ENCODE measurements at places on chromosomes 1 and 21. TPM values are rescaled to one million over a fixed set of nuclear protein-coding genes. Genes with fewer than 3 reads are reported as not detected.
A peak's percentile ranks its signal among the peaks of the same experiment; 100 is the strongest.

DNA sequence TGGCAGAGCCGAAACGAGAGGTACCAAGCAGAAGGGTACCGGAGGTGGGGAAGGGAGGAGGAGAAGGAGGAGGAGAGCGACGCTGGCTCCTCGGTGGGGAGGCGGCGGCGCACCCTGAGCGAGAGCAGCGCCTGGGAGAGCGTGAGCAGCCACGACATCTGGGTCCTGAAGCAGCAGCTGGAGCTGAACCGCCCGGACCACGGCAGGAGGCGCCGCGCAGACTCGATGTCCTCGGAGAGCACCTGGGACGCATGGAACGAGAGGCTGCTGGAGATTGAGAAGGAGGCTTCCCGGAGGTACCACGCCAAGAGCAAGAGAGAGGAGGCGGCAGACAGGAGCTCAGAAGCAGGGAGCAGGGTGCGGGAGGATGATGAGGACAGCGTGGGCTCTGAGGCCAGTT, 32.4 kb downstream of the STYXL2 start:
- no peak for DNase-seq
- H3K27ac ChIP-seq, result no peak overlapping the region
- H3K4me3 ChIP-seq, result no peak overlapping the region
- H3K4me1 ChIP-seq, result peaks cover 6% of the 10 kb centered on the region
- peaks cover 25% of the 10 kb centered on the region for H3K27me3 ChIP-seq
- H3K36me3 ChIP-seq, result no peaks in the 10 kb centered on the region

GON4L gene
- 20.1 TPM for polyA plus RNA-seq

- H3K4me1 ChIP-seq, result no peaks in the 10 kb centered on the region
- no peak for DNase-seq
- no peak overlapping the region for H3K27ac ChIP-seq
- no peak overlapping the region for H3K4me3 ChIP-seq
These were observed 58.1 kb upstream of the ARHGEF16 start for GRCh38 chr1:3396411-3396810.

GRCh38 chr1:32500387-32501209, 35.7 kb downstream of the ZBTB8B start:
- H3K27me3 ChIP-seq, result peaks cover 28% of the 10 kb centered on the region
- H3K4me3 ChIP-seq, result peak overlapping the region; percentile 85
- H3K27ac ChIP-seq, result no peak overlapping the region
- DNase-seq, result no peak

DNA sequence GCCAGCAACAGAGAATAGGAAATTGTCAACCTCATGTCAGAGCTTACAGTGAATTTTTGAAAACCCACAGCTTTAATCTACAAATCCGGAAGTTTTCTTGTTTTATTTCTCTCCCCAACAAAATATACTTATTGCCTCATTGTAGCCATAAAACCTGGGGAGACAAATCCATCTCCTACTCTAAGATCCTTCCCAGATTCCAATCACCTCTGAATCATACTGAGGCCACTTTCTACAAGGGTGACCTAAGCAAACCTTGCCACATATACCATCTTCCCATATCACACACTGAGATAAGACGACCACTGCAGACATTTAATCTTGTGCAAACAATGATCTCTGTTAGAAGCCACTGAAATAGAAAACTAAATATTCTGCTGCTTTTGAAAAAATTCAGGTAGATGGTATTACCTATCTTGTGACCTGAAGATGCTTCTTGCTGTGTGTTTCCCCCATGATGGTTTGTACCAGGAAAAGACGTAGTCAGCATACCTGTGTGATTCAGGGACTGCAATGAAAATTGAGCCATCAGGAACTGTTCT, 171.5 kb upstream of the DUSP10 start:
- H3K36me3 ChIP-seq, result no peaks in the 10 kb centered on the region
- no peaks in the 10 kb centered on the region for H3K4me1 ChIP-seq
- no peak overlapping the region for H3K27ac ChIP-seq

GRCh38 chr21:34582506-34583150, 32.3 kb downstream of the RCAN1 start:
- H3K27me3 ChIP-seq, result no peaks in the 10 kb centered on the region
- H3K36me3 ChIP-seq, result peaks cover 10% of the 10 kb centered on the region
- no peak for DNase-seq
- H3K27ac ChIP-seq, result no peak overlapping the region

DNA sequence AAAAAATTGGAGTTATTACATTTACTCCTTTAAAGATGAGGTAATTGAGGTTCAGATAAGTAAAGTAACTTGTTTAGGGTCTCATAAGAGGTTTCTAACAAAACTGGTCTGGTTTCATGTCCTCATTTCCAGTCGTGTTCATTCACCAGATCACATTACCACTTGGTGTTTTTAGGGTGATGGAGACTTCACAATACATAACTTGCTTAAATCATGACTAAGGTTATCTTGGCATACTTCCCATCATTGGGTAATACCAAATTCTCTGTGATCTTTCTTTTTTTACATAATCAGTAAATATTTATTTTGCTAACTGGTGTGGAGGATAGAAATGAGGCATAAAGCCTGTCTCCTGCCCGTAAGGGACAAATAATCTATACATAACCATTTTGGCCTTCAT, 31.6 kb upstream of the RPTN start:
- no peak for DNase-seq
- H3K36me3 ChIP-seq, result no peaks in the 10 kb centered on the region
- H3K27ac ChIP-seq, result no peak overlapping the region

- H3K27ac ChIP-seq, result no peak overlapping the region
- DNase-seq, result no peak
- peaks cover 14% of the 10 kb centered on the region for H3K27me3 ChIP-seq
- no peaks in the 10 kb centered on the region for H3K36me3 ChIP-seq
These were observed 5.2 kb downstream of the TRNP1 start for GRCh38 chr1:26998429-26999300.

CYB561D1 gene
- polyA plus RNA-seq, result 20.2 TPM

CTSE gene
- polyA plus RNA-seq, result not detected

- H3K27ac ChIP-seq, result no peak overlapping the region
- no peak for DNase-seq
- no peak overlapping the region for H3K4me3 ChIP-seq
- H3K4me1 ChIP-seq, result no peaks in the 10 kb centered on the region
These were observed 39.7 kb downstream of the GLUL start for GRCh38 chr1:182351790-182352364.

- peaks cover 57% of the 10 kb centered on the region for H3K4me1 ChIP-seq
- no peak overlapping the region for H3K27ac ChIP-seq
- H3K4me3 ChIP-seq, result no peak overlapping the region
- DNase-seq, result no peak
- no peaks in the 10 kb centered on the region for H3K36me3 ChIP-seq
These were observed 173.3 kb upstream of the EDN2 start for GRCh38 chr1:41657679-41658295.

DNA sequence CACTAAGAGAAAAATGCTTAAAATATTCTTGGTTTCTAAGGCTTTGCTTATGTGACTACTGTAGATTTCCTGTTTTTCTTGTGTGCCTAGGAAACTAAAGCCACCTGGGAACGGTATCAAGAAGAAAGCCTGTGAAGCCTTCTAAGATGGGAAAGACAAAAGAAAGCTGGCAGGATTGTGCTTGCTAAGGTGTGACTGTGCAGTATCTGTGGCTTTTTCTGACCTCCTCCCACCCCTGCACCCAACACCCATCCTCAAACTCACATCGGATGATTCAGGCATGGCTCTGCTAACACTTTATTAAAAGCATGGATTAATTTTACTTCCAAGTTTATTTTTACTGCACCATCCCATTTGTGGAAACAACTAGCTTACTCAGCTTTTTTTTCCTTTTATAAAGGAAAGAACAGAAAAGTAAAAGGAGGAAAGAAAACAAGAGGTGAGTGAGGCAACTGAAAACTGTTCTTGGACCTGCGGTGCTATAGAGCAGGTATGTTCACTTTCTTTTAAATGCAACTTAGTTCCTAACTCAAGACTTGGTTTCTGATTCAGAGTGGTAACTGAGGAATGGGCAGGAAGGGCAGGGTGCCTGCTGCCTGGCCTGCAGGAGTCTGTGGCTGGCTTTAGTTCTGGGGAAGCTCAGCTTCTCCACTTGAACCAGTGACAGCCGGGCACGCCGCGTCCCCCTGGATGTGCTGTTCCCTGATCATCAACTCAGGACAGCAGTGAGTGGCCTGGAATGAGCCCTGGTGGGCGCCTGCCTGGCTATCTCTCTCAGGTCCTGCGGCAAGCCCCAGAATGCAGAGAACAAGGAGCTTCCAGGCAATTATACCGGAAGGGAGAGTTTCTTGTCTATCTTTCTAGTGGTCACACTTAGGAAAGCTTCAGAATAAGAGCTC, at the start of gene GBP6:
GBP6 (plus strand) TSS at position 422 of the 899 bp plus-strand sequence. CDS start 4,493 bp downstream, outside the sequence.
- H3K27ac ChIP-seq, result no peak within 1 kb of the TSS

- H3K27ac ChIP-seq, result no peak overlapping the region
- H3K36me3 ChIP-seq, result no peaks in the 10 kb centered on the region
- H3K27me3 ChIP-seq, result no peaks in the 10 kb centered on the region
- H3K4me3 ChIP-seq, result no peak overlapping the region
- peak; percentile 38 for DNase-seq
These were observed 112.7 kb downstream of the PRDM2 start for GRCh38 chr1:13812456-13813397.

GRCh38 chr1:61638911-61639605, 85.9 kb downstream of the TM2D1 start:
- no peak for DNase-seq
- peaks cover 14% of the 10 kb centered on the region for H3K4me1 ChIP-seq
- no peaks in the 10 kb centered on the region for H3K36me3 ChIP-seq
- H3K27ac ChIP-seq, result no peak overlapping the region

DNA sequence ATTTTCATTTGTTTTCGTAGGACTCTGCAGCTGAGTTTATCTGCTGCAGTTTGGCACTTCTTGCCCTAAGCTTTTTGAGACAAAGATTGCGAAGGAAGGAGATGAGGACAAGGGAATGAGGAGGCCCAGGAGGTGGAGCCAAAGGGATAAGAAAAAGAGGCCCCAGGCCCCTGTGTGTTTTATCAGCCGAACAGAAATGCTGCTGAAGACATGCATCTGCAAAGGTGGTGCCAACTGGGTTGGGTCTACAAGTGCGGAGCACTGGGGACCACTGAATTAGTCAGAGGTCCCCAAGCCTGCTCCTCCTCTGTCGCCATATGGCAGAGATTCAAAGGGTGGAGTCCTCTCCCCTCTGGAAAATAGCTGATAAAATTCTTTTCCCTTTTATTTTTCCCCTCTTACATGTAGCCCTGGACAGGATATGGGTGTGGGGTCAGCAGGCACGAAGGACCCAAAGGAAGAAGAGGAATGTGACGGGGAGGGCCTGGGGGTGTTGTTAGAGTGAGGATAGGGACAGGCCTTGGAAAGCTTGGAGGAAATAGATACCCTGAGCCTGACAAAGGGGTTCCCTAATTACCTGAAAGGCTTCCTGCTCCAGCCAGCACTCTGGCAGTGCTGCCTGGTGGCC, 2.7 kb downstream of the CD34 start:
- no peak for DNase-seq
- no peak overlapping the region for H3K27ac ChIP-seq
- H3K4me1 ChIP-seq, result peaks cover 23% of the 10 kb centered on the region
- no peaks in the 10 kb centered on the region for H3K36me3 ChIP-seq

DNA sequence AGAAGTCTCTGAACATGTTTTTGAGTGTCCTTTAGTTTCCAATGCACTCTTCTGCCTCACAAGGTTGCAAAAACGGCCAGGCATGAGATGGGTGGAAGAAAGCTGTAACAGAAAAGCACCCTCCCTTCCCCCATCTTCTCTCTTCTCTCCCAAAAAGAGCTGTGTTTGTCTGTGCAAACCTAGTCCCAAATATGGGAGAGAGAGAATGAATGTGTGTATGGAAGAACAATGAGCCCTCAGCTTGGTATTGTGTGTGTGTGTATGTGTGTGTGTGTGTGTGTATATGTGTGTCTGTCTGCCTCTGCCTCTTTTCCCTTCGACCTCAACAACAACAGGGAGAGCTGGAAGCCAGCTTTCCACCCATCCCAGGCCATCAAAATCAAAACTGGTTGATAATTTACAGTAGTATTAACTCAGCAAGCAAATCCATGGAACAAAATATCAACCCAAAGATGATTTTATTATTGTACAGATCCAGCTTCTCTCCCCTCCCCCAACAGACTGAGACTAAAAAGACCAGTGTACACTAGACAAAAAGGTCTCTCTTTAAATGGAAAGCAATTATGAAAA, 1.8 kb downstream of the RERE start:
- H3K4me1 ChIP-seq, result peaks cover 52% of the 10 kb centered on the region
- H3K27me3 ChIP-seq, result no peaks in the 10 kb centered on the region
- H3K27ac ChIP-seq, result peak overlapping the region; percentile 95

DNA sequence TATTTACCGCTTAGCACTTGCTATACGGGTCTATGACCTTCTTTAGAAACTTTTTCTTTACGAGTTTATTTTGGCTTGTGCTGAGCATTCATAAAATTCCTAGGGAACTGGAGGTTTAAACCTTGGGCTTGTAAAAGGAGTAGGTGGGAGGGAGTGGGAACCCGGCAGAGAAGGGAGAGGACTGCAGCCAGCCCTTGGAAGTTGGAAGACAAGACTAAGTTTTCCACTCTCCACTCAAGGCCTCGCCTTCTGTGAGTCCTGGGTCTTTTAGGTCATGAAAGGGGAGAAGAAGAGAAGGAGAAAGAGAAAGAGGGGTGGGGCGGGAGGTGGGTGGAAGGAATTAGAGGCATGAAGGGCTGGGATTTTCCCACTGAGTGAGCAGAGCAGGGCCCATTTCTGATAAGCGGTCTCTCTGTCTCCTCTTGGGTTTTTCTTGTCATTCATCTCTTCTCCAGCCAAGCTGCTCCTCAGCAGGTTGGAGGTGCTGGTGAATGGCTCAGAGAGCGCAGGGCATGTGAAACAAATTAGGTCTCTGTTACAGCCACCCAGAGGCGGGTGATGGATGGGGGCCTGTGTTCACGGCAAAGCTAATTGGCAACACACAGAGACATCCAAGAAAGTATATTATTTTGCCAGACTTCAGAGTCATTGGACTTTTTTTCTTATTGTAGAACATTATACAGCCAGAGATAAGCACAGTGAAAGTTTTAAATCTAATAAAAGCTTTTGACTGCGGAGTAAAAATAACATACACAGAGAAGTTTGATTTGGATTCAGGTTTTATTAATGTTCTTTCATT, 247.3 kb downstream of the FOXD2 start:
- no peaks in the 10 kb centered on the region for H3K36me3 ChIP-seq
- no peaks in the 10 kb centered on the region for H3K4me1 ChIP-seq
- no peak overlapping the region for H3K27ac ChIP-seq
- DNase-seq, result no peak
- peaks cover 6% of the 10 kb centered on the region for H3K27me3 ChIP-seq

- H3K4me3 ChIP-seq, result no peak overlapping the region
- H3K36me3 ChIP-seq, result peaks cover 68% of the 10 kb centered on the region
- no peak overlapping the region for H3K27ac ChIP-seq
- peaks cover 30% of the 10 kb centered on the region for H3K4me1 ChIP-seq
These were observed 15.1 kb downstream of the WDR4 start for GRCh38 chr21:42864286-42864685.

GRCh38 chr1:74245168-74245772, 10.1 kb downstream of the TNNI3K start:
- no peaks in the 10 kb centered on the region for H3K4me1 ChIP-seq
- H3K27ac ChIP-seq, result no peak overlapping the region
- DNase-seq, result no peak
- H3K4me3 ChIP-seq, result no peak overlapping the region
- H3K27me3 ChIP-seq, result no peaks in the 10 kb centered on the region
- no peaks in the 10 kb centered on the region for H3K36me3 ChIP-seq

HSD3B2 gene
- polyA plus RNA-seq, result not detected

GRCh38 chr1:8083739-8084484, 57.8 kb upstream of the ERRFI1 start:
- no peaks in the 10 kb centered on the region for H3K4me1 ChIP-seq
- H3K36me3 ChIP-seq, result no peaks in the 10 kb centered on the region
- DNase-seq, result no peak
- H3K4me3 ChIP-seq, result no peak overlapping the region

S100A7A gene
- polyA plus RNA-seq, result not detected

TBX19 gene
- 2.2 TPM for polyA plus RNA-seq

NPR1 gene
- not detected for polyA plus RNA-seq

TIAM1 gene
- 2.7 TPM for polyA plus RNA-seq

Measured in naive thymus-derived CD8-positive, alpha-beta T cell (primary cell).